ENCODE measurements at places on chromosomes 5 and 9. TPM values are rescaled to one million over a fixed set of nuclear protein-coding genes. Genes with fewer than 3 reads are reported as not detected.

The ECSCR gene
- not detected for total RNA-seq

- peak; percentile 16 for DNase-seq
Measured at GRCh38 chr9:9846557-9846956, 766.2 kb downstream of the PTPRD start.

- DNase-seq = no peak
Measured at GRCh38 chr9:3931996-3932906, 367.6 kb downstream of the GLIS3 start.

DNA sequence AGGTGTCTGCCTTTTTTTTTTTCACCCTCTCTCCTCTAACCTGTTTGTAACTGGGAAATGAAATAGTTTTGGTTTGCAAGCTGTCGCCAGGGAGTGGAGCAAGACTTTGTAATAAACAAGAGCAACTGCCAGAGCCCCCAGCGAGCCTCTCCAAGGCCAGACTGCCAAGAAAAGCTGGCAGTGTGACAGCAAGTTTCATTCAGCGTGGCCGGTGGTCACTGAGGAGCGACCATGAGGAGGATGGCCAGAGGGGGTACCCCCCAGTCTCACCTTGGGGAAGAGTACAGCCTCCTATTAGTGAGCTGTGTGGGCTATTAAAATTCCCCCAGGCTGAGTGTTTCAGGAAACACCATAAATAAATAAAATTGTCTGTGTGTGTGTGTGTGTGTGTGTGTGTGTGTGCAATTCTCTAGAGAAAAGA is 49.9 kb downstream of the ZFAND5 start:
- DNase-seq = no peak

DNA sequence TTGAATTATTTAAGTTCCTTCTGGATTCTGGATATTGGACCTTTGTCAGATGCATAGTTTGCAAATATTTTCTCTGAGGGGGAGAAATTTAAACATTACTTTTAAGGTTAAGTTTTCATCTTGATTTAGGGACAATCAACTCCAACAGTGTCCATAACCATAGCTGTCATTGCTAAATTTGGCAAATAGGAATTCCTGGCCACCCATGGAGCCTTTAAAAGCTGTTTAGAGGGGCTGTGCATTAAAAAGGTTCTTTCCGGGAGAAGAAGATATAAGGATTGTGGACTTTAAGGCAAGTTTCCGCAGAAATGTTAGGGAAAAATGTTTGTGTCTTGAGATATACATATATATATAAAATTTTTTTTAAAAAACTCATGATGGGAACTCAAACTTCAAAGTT is 339.7 kb downstream of the ADAMTS6 start:
- no peak for DNase-seq

All from OCI-LY7 (cell line).